ENCODE measurements at places on chromosomes 7 and 10.

- no peak for DNase-seq
Measured at GRCh38 chr7:55381189-55381588, 16.1 kb downstream of the LANCL2 start.

GRCh38 chr7:100678291-100678984 is 4.9 kb downstream of the GNB2 start:
- DNase-seq: no peak

GRCh38 chr7:13778967-13779366 is 210.5 kb downstream of the ETV1 start:
- DNase-seq: no peak

DNA sequence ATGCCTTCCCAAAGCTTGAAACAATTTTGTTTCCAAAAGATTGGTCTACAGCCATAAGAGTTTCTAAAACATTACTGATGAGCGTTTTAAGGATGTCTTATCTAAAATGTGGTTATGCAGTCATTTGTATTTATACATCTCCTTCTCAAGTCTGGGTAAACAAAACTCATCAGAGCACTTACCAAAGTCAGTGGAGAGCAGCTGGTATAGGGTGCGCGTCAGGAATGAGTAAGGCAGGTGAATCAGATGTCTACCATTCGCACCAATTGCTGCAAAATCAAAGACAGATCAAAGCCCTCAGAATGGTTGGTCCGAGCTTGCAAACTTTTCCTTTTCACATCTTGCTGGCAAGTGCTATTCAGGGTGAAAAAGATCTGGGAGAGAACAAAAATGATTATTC is 65.6 kb upstream of the FAM171A1 start:
- no peak for DNase-seq

DNA sequence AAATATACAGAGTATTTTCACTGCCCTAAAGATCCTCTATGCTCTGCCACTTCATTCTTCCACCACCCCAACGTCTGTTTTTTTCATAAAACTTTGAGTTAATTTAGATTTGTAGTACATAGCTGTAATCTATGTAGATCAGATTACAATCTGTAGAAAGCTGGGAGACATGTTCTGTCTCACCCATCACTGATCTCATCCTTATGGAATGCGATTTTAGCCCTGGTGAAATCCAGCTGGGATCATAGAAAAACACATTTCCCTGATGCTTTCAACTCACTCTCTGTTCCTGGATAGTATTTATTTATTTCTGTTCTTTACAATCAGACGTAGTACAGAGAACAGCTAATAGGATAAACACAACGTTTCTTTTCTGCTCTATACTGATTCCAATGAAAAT is 521.0 kb downstream of the KIF20B start:
- DNase-seq: no peak

- DNase-seq: no peak
Measured at GRCh38 chr7:135575296-135575695, 17.6 kb downstream of the NUP205 start.

DNA sequence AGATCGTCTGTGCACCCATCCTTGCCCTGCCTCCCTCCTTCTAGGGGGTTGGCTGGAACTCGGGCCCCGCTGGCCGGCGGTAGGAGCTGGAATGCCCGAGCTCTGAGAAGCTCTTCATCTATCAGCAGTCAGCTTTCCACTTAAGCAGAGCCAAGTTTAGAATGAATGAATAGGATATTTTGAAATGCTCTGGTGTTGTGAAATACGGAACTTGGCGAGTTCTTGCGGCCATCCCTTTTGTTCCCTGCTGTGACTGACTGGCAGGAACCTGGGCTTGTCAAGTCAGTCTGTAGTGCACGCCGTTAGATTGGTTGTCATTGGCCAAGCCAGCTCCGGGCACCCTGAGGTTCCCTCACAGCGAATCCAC is 33.3 kb downstream of the FOXK1 start:
- no peak for DNase-seq

DNA sequence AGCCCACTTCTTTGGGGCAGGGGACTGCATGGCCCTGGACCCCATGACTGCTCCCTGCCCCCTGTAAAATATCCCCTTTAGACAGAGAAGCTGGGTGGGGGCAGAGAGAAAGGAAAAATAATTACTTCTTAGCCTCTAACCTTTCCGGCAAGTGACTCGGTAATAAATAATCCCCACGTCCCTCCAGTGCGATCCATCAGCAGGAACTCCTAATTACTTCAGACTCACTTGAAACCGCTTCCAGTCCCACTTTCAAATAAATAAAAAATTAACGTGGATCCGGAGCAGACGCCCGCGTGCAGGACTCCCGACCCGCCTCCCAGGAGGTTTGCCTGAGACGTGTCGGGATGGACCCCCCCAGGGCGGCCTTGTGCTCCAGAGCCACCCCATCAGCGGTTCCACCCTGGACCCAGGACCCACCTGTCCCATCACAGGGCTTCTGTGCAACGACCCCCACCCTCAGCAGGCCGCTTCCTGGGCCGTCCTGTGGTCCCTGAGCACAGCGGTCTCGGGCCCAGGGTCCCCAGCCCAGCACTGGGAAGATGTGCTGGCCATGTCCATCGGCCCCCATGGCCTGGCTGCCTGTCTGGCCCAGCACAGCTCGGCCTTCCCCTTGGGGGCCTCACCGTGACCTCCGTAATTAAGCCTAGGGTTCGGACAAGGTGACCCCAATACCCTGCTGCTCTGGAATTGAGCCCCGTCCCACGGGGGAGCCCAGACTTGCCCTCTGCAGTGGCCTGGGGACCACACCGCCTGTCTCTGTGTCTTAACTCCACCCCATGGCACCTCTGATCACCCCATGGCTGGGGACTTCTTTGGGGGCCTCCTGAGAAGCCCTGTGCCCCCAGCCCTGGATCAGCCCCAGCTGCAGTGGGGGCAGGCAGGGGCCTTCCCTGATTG is 108.0 kb downstream of the UNCX start:
- DNase-seq: no peak

DNA sequence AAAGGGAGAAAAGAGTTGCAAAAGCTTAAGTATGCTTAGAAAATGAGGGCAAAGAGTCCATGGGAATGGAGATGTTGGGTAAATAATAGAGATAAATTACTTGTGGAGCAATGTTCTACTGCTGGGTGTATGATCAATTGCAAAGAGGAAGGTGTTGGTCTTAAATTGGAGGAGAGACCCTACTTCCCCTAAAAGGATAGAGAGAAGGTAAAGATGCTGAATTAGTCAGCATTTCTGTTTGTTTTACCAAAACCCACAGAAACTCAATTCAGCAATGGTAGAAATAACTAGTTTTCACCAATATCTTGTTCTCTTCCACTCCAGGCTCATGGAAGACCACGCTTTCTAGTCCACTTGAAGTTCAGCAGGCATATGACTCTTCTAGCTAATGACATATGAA is 32.1 kb downstream of the ASB4 start:
- no peak for DNase-seq
